ENCODE measurements at places on chromosomes 7 and 10.

DNA sequence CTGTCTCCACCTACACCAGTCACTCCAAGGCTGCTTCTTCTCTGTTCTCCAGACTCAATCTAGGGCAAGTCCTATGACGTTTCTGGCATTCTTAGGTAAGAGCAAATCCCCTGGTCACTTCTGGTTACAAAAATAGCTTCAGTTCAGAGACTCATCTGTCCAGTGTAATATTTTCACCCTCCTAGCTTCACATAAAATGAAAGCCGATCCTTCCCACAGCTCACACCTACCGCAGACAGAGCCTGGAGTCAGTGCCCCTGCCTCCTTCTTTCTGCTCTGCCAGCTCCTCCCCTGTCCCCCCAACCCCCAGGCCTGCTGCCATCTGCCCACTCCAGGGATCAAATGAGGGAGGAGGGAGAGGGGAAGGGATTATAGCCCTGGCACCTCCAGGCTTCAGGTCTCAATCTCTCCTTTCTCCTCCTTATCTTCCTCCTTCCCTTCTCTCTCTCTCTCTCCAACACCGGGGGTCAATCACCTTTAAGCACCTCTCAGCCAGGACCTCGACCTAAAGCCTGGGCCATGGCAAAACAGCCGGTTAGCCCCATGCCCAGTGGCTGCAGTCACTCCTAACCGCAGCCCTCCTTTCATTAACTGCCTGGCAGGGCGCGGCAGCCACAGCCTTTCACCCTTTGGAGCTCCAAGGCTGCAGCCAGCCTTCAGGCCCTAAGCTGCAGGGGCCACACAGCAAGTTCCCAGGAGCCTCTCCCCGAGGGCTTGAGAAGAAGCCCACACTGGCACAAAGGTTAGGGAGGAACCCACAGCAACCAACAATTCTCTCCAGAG lies 292.6 kb upstream of the MGMT start:
- DNase-seq: no peak

DNA sequence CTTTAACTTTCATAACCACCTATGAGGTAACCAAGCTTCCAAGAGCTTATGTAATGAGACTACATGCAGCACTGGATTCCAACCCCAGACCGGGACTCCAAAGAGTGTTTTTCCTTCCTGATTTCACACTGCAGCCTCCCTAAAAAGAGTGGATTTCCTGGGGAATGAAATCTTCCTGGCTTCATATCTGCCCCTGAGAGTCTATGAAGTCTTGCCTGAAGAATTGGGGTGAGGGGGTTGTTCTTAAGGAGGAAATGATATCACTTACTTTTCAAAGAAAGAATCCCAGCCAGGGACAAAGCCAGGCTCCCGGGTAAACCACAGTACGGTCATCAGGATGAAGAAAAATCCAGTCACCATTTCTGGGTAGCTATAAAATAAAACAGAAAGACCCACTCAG lies 29.7 kb downstream of the STMP1 start:
- DNase-seq: no peak

DNA sequence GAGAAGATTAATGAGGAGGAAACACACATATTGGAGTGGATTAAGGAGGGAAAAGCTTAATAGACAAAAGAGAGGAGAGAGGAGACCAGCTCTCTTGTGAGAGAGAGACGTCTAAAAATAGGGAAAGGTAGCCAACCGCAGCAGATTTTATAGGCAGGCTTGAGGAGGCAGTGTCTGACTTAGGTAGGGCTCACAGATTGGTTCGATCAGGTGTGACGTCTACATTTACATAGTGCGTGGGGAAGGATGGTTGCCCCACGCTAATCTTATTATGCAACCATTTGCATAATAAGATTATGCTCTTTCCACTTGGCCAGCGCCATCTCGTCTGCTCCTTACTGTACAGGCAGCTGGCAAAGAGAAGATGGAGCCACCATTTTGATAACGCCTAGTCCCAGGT lies 122.0 kb downstream of the MARCHF5 start:
- no peak for DNase-seq

- no peak for DNase-seq
Measured at GRCh38 chr7:155230169-155230593, 67.5 kb upstream of the INSIG1 start.

DNA sequence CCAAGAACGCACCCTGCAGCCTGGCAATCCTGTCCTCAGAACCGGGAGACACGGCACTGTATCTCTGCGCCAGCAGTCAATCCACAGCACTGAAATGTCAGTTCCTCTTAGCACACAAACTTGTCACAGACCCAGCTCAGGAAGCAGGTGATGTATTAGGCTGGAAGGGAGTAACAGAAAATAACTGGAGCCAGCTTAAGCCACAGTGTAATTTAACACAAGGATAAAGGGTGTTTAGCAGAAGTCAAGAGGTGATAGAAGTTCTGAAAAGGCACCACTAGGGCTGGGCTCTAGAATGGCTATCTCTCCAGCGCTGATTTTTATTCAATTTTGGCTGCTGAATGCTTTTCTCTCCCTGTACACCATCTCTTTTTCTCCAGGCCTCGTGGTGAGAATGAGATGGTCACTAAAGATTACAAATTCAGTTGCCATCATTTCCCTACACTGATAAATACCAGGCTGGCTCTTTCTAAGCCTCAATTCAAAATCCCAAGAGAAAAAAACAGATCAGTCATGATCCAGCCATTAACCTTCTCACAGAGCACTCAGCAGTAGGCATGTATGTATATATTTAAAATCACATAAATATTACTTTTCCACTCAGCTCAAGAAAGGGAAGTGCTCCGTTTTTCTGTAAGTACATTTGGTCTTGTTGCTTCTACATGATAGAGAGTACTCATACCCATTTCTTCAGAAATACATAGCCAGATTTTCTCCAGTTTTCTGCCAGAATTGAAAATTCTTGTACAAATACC lies 102.7 kb upstream of the PRSS1 start:
- DNase-seq: no peak

- DNase-seq: no peak
Measured at GRCh38 chr10:126459878-126460481, 71.7 kb upstream of the ADAM12 start.

DNA sequence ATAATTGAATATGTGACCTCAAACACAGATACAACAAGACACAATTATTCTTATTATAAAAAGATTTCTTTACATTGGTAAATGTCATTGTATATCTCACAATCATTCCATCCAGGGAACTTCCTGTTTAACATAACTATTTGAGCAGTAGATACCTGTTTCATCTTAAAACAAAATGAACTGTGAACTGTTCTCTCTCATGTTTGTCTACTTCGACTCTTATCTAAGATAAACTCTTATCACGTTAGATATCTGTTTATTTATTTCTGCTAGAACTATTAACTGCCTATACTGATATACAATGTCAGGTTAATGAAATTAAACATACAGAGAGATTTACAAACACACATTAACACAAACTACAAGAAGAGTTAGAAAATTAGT lies 20.1 kb downstream of the ANK3 start:
- no peak for DNase-seq

GRCh38 chr10:119370111-119370741 lies 162.9 kb downstream of the GRK5 start:
- no peak for DNase-seq

- no peak for DNase-seq
Measured at GRCh38 chr10:52597189-52597863, 175.3 kb downstream of the MBL2 start.

DNA sequence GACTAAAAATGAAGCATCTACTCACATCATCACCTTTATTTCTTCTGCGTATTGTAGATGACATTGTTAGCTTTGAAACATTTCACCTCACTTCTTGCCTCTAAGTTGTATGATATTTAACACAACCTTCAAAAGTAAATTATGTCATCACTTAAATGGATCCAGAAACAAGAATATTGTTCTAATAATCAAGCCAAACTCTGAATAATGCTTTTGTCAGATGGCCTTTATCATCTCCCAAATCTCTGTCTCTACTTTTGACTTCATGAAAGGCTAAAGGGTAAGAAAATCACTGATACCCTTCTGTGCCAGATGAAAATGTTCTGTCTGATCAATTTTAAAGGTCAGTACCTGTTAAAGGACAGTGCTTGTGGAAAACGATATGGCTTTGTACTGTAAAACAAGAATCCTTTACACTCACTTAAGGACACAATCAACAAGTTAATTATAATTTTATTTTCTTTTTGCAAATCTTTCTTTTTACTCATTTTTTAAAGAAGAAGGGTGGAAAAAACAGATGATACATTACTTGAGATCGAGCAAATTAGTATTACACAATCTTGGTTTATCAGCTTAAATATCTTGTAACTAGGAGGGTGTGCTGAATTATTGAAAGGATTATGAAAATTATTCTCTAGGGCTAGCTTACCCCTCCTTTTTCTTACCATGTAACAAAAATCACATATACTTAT lies 309.4 kb upstream of the IGFBP3 start:
- no peak for DNase-seq

GRCh38 chr10:27783660-27784059 lies 38.0 kb upstream of the MKX start:
- DNase-seq: peak; percentile 2

Measured in CD8-positive, alpha-beta T cell (primary cell).